ENCODE measurements at places on chromosomes 5 and 9.

DNA sequence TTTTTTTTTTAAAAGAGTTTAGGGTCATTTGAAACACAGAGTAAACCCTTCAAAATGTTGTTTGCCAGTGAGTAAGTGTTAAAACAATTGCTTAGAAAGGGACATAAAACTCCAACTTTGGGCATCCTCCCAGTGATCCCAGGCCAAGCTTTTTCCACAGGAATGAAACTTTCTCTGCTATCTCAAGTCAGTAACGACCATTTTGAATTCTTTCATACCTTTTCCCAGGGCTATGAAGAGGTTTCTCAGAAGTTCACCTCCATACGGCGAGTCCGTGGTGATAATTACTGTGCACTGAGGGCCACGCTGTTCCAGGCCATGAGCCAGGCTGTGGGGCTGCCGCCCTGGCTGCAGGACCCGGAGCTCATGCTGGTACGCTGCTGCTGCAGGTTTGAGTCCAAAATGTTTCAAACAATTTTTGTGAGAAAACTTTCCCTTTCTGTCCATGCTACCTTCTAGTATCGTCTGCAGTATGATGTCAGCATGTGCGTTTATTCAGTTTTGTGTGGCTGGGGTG, 16.8 kb downstream of the OTULIN start:
- no peak for DNase-seq

DNA sequence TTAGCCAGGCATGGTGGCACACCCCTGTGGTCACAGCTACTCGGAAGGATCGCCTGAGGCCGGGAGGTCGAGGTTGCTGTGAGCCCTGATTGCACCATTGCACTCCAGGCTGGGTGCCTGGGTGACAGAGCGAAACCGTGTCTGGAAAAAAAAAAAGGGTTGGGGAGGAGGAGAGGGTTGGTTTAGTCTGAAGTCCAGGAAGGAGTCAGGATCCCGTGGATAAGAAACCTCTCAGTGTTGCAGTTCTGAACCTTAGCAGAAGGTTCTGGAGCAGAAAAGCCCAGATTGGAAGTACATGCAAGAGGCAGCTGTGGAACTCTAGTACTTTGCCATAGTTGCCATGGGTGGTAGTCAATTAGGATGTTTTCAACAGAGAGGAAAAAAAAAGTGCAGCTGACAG, 125.2 kb upstream of the CPEB4 start:
- no peak for DNase-seq

GRCh38 chr5:82673057-82673809, 395.1 kb upstream of the RPS23 start:
- no peak for DNase-seq

DNA sequence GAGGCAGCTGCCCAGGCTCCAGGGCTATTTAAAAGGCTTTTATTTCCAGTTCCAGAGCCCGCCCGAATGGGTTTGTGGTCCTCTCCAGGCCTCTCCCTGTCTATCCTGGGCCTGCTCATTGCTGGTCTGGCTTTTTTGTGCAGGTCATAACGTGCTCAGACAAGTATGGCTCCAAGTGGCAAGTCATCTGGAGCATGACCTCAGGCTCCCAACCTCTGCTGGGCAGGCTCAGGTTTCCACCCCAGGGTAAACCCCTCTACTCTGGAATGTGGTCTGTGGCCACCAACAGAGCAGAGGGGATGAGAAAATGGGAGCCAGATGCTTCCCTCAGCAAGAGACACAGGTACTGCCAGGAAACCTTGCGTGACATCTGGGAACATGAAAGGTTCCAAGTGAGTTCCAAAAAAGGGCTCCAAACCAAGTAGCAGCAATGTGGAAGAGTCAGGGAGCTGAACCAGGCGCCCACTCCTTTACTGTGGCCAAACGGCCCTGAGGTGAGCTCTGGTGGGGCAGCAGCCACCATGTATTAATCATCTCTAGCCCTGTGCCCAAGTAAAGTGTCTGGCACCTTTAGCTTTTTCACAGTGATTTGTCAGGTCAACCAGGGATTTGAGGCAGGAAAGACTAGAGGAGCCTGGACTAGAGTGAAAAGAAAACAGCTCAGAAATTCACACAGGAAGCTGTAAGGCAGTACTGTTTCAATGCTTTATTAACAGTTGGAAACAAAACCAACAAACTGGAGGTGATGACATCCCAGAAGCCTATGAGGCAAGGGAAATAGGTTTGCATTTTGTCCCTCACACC, 25.7 kb downstream of the PCDHGC5 start:
- DNase-seq: no peak
